ENCODE measurements at places on chromosomes 7 and 10.

DNA sequence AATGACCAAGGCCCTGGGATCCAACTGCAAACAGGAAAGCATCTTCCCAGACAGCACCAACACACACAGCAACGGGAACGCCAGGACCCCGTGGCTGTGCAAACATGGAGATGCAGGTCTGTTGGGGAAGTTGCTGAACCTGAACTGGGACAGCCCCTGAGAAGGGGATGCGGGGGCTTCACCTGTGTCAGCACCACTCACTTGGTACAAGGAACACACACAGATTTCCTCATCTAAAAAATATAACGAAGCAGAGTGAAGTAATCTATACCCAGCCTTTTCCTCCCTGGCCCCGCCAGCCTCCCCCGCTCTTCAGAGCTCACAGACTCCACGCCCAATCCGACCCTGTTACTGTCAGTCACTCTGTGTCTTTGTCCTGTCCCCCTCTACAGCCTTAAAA lies 93.0 kb downstream of the PTPRN2 start:
- DNase-seq, result no peak

DNA sequence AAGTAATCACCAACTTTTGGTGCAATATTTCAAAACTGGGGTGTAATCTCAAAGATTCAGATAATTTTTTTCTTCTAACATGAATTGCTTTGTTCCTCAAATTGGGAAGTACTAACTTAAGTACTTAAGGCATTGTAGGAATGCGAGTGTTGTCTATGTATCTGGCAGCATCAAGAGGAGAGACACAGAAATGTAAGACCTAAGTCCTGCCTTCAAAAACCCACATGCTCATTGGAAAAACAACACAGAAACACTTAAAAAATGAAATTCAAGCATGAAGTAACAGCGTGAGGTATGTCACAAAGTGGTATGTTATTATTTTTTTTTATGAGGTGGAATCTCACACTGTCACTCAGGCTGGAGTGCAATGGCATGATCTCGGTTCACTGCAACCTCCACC lies 288.5 kb downstream of the ZEB1 start:
- no peak for DNase-seq

DNA sequence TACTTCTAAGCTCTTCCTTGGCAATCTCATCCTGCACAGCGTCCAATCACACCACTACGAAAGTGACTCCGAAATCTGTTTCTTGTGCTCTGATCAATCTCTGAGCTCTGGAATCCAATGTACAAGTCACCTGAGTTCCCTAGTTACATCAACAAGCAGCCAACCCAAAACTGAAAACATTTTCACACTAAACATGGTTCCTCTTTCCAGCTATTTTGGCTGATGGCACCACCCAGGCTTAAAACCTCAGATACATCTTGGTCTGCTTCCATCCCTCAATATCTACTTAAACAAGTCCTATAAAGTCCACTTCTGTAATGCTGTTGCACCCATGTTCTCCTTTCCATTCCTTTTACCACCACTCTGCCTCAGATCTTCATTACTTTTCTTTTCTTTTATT lies 3.6 kb downstream of the BLOC1S2 start:
- DNase-seq, result no peak

DNA sequence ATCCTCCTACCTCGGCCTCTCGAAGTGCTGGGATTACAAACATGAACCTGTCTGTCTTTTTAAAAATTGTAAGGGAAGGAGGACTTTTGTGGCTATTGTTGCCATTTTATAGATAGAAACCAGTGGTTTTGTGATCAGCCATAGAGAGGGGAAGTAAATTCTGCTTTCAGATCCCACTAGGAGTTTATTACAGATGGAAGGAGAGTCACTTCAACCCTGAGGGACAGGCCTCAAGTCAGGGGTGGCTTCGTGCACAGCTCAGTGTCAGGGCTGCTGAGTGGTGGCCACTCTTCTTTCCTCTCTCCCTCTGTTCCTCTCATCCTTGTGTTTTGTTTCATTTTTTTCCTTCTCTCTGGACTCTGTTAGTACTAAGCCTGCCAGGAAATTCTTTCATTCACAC lies 60.8 kb downstream of the OGDH start:
- DNase-seq, result no peak

- no peak for DNase-seq
Measured at GRCh38 chr7:142516038-142516501, 233.2 kb upstream of the PRSS1 start.

GRCh38 chr7:122833888-122834570 lies 52.2 kb downstream of the CADPS2 start:
- no peak for DNase-seq

GRCh38 chr10:1737222-1738061 lies at the start of gene ADARB2:
Gene ADARB2 (minus strand): TSS chr10:1737525.
- DNase-seq, result no peak

- no peak for DNase-seq
Measured at GRCh38 chr10:90675621-90676020, 182.2 kb downstream of the HTR7 start.

- no peak for DNase-seq
Measured at GRCh38 chr7:66883716-66884115, 37.3 kb upstream of the TMEM248 start.

DNA sequence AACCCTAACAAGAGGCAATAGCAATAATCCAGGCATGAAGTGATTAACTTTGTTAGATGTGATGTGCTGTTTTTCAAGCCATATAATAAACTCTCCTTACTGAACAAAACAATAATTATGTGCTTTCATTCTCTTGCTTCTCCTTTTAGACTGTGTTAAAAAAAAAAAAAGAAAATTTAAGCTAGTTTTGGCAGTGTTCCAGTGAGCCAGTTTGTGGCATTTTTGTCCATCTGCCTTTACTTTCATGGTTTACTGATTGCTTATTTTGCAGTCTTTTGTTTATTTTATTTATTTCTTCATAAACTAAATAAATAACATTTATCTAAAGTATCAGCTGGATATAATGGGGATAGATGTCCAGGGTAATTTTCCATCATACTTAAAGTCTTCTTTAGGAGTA lies 625.3 kb downstream of the CNTNAP2 start:
- no peak for DNase-seq

DNA sequence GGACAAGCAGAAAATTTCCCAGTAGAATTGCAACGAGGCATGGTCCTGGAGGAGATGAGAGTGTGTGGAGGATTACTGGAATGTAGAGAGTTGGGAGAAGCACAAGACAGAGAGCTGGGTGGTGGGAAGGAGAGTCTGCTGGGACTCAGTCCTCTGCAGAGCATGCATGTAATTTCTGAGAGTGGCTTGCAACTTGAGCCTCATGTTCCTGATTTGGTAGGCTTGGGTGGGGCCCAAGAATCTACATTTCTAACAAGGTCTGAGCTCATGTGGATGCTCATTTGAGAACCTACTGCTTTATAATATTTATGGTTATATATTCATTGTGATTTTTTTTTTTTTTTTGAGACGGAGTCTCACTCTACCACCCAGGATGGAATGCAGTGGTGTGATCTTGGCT lies 317.9 kb upstream of the COBL start:
- no peak for DNase-seq

- no peak for DNase-seq
Measured at GRCh38 chr7:76073335-76073990, 25.6 kb downstream of the MDH2 start.

DNA sequence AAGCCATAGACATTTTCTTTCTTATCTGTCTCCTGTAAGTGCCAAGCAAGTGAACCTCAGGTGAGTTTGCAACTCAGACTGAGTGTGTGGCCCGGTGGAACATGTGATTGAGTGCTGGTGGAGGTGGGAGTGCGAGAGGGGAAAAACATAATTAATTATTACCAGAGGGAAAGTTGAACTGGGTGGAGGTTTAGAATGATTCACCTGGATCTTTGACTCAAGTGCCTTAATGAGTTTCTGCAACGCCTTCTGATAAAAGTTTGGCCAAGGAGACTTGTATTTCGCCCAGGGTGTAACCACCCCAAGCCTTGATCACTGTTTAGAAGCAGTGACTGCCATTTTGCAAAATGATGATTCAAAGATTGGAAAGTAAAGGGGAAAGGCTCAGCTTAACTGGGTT lies 513.9 kb downstream of the GATA3 start:
- DNase-seq, result no peak

- DNase-seq, result no peak
Measured at GRCh38 chr7:50832744-50833143, 50.0 kb upstream of the GRB10 start.

DNA sequence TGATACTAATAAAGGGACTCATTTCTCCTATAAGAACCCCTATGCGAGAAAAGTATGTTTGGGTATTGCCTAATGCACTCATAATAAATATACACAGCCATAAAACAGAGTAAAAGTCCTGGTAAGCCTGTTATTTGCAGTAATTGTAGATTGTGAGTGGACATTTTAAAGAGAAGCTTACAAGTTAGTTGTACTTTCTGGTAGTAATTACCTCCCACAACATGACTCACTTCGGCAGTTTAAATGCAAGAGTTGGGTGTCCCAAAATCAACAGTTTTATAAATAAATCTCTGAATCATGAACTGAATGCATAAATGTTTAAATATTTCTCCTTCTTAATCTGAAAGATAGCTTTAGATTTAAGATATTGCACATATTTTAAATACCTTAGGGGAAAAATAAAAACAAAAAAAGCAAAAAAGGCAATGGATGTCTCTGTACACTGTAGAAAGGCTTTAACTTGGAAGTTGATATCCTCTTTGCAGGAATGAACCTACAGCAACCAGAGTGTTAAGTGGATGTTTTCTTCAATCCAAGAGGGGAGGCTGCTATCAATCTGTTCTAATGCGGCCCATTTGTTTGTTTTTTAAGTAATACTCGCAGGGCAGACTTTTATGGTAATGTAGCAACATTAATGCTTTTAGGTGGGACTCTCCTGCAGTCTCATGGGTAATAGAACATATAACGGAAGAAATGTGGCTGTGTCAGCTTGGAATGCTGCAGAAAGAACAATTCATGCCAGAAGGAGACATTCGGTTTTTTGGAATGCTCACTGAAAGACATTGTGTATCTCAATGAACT lies 57.3 kb upstream of the ZEB1 start:
- DNase-seq, result no peak

- DNase-seq, result no peak
Measured at GRCh38 chr7:16554518-16555236, 28.1 kb downstream of the LRRC72 start.

DNA sequence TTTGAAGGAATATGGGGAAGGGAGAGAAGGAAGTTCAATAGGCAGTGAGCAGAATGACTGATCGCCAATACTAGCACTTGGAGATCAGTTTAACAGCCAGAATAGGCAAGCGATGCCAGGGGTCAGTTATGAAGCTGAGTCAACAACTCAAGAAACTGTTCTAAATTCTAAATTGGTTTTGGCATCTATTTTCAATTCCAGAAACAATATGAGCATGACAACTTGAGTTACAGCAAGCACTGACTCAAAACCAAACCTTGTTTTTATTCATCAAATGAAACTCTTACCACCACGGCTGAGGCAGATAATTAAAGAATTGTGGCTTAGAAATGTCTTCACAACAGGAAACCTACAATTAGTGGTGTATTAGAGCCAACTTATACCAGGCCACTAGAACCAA lies 180.5 kb upstream of the ASAH2 start:
- DNase-seq, result no peak

- DNase-seq, result no peak
Measured at GRCh38 chr7:43769791-43770465, 11.4 kb downstream of the BLVRA start.

DNA sequence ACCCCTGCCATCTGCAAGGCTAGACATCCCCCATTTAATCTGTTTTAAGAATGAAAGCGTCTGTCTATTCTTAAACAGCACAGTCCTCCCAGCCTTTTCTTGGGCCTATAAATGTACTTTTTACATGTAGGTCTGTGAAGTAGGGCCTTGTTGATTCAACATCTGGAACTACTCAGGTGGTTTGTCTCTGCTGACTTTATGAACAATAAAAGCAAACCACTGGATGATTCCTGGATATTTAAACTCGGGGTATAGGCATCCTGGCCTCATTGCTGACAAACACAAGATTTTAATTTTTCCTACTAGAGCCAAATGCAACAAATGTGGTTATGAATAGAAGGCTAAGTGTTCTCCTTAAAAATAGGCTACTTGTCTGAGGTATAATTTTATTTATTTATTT lies 198.3 kb downstream of the WDR11 start:
- DNase-seq, result no peak

DNA sequence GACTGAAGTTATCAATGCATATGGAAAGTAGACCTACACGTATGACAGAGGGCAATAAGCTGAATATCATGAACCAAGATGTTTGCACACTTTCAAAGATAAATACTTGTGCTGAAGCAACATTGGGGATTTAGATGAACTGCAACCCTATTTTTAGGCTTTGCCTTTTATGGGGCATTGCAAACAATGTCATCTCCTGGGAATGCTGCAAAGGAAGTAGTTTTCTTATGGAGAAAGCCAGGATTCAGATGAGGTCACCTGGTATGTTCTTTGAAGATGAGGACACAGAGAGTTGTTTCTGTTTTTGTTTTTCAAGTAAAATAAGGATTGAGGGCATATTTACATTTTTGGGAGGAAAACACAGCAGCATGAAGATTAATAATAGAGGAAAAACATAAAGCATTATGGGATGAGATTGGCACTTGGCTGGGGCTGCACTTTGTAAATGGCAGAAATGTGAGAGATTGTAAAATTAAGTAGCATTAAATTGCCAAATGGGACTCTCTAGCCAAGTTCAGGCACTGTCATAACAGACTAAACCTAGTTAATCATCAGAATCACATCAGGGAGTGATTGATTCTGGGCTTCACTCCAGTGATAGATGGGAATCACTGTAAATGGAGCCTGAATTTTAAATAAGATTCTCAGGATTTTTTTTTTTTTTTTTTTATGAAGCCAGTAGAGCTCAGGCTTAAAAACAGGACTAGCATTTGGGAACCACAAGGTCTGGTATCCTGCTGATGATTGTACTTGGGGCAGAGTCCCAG lies 63.1 kb downstream of the MALRD1 start:
- DNase-seq, result no peak

- no peak for DNase-seq
Measured at GRCh38 chr7:43823941-43824340, 45.4 kb downstream of the MRPS24 start.

- no peak for DNase-seq
Measured at GRCh38 chr10:121781101-121781500, 146.7 kb downstream of the ATE1 start.

GRCh38 chr7:7318601-7319000 lies 136.3 kb downstream of the C1GALT1 start:
- no peak for DNase-seq

DNA sequence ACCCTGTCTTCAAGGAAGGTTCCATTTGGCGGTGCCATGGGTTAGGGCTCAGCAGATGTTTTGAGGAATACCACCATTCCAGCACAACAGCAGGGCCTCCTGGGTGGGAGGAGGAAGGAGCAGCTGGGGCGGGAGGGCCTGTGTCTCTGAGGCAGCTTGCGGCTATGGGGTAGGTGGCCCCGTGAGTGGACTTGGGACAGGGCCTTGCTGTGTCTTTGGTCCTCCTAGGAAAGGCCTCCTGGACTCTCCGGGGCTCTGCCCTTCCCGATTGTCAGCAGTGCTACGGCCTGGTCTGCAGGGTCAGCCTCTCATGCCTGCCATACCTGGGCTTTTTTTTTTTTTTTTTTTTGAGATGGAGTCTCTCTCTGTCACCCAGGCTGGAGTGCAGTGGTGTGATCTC lies 96.7 kb downstream of the PAXIP1 start:
- DNase-seq, result no peak

All from activated CD4-positive, alpha-beta T cell treated with anti-CD3 and anti-CD28 coated beads for 1 hour (primary cell).